ENCODE measurements at places on chromosomes 5 and 9.

GRCh38 chr9:135301271-135302263 is 178.0 kb upstream of the PPP1R26 start:
- no peak for DNase-seq

- no peak for DNase-seq
Measured at GRCh38 chr9:134189145-134189469, 24.7 kb upstream of the RNU6ATAC start.

DNA sequence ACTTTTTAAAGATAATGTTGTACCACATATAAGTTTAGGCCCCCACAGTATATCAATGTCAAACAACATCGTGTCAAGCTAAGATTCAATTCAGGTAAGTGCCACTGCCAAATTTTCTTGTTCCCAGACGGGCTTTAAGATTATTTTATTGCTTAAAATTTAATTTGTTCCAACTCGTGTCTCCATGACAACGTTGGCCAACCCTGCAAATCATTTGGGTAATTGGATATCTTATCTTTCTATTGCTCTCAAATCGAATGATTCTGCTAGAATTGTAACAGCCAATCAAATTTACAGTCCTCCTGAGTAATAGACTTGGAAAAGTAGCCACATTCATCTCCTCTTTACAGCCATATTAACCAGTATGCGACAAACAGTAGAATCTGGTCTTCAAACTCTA is 19.5 kb downstream of the TLE1 start:
- no peak for DNase-seq

DNA sequence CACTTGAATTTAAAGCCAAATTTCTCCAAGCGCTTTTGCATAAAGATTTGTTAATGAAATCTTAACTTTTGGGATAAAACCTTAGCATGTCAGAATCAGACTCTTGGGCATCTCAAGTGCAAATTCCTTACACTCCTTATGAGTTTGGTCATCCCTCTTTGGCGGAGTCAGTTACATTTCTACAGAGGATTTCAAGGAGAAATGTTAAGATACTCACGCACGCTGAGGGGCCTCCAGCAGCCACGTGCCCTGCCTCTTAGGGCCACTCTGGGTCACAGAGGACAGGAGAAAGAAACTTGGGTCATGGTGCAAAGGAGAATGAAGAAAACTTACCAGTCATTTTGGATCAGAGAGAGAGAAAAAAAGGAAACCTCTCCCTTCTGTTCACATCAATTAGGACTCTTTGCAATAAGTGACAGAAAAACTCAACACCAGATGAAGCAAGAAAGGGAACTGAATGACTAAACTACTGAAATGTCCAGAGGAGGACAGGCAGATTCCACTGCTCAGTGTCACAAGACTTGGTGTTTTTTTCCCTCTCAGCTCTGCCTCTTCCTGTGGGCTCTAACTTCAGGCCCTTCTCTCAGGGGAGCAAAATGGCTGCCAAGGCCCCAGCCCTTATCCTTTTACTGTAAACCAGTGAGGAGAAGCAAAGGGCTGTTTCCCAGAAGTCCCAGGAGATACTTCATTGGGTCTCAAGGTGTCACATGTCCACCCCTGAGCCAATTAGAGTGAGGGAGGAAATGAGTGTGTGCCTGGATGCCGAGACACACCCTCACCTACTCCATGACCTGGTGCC is 63.3 kb upstream of the NFIL3 start:
- no peak for DNase-seq

- no peak for DNase-seq
Measured at GRCh38 chr5:149417711-149418368, 38.7 kb upstream of the IL17B start.

- no peak for DNase-seq
Measured at GRCh38 chr9:75893106-75893505, 2.6 kb downstream of the PCSK5 start.

GRCh38 chr9:126893079-126893478 is 21.5 kb upstream of the RALGPS1 start:
- DNase-seq: no peak

- no peak for DNase-seq
Measured at GRCh38 chr5:11110128-11110527, 349.1 kb upstream of the DAP start.

DNA sequence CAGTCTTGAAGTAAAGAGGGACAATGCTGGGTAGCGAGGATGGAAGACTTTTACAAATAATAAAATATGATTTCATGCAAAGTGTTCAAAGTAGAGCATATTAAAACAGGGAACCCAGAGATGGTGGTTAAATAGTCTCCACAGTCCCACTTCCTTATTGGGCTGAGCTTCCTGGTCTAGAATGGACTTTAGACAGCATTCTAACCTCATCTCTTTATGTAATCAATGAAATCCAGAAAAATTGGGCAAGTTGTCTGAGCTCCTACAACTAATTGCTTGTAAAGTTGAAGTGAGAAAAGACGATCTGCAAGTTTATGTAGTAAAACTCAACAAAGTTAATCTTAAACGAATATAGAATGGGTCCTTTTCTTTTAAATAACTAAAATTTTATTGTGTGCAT is 328.9 kb downstream of the PJA2 start:
- DNase-seq: no peak

GRCh38 chr5:172502969-172503368 is 48.6 kb upstream of the SH3PXD2B start:
- peak; percentile 7 for DNase-seq

- no peak for DNase-seq
Measured at GRCh38 chr5:80067531-80068245, 32.5 kb downstream of the THBS4 start.

DNA sequence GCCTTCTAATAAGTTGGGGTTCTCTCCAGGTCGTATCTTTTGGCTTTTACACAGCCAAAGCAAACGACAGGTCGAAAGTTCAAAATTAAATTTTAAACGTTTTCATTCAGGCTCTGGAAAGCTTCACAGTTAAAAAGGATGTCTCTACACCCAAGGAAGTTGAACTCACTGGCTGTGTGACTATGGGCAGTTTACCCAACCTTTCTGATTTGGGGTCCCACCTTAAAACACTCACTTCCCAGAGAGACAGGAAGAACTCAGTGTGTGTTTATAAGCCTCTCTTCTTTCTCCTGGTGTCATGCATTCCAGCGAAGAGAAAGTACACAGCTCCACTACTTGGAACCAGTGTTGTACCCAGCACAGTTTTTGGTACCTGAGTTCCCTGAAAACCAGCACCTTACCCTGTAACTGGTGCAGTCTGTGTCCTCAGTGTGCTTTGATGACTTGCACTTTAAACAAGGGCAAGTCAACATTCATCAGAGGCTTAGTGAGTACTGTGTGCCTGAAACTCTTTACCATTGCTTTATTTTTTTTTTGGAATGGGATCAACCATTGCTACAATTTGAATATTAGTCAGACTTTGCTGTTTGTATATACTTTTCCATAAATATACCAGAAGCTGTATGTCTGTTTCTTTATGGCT is 1.7 kb downstream of the SRD5A1 start:
- DNase-seq: no peak

DNA sequence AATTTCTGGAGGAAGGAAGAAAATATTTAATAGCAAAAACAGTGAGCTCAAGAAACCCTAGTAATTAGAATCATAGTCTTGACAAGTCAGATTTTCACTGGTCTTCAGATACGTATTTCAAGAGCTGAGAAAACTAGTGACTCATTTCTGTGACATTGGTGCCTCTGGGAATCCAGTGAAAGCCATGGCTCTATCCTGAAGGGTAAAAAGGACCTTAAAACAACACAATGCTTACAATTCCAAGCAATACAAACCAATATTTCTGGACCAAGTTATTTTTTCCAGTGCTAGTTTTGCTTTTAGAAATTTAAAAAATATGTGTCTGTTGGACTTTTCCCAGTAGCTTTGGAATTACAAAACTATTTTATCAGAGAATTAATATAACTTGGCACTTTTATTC is 140.3 kb downstream of the LPAR1 start:
- no peak for DNase-seq

DNA sequence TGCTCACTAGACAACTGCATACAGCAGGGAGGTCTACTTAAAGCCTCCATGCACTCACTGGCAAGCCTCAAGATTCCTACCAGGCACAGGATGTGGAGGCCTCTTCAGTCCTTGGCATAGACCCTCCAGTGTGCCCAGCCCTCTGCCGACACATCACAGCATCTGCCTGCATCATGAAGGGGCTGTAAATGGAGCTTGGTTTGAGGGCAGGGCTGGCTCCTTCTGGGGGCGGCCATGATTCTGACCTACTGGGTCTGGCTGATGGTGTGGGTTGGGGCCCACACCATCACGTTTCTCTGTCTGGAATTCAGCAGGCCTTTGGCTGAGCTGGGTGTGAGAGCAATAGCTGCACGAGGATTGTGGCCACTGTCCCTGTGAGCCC is 84.9 kb upstream of the SHB start:
- no peak for DNase-seq

DNA sequence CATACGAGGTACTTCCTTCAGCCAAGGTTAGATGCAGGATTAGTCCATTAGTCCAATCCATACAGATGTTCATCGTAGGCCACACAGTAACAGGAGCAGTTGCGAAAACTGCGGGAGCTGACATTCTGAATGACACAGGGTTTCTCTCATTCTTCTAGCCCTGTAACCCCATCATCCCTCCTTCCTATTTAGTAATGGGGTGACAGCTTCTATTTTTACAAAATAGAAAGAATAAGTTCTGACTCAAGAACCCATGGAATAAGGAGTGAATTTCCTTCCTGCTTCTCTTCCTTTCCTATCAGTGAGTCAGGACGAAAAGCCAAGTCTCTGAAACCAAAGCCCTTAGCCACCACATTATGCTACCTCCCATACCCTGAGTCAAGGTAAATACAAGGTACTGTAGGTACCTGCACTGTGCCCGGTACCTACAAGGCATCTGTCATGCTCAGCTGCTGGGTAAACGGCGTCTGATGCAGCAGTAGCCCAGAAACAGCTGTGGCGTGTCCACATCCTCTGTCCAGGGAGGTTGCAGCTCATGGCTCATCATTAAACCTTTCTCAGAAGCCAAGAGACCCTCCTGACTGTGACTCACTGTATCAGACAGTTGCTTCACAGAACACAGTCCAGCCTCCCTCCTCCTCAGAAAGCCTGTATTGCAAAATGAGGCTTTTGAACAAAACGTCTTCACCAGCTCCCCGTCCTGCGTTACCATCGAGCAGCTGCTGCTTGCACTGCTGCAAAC is 84.2 kb downstream of the ESM1 start:
- no peak for DNase-seq

DNA sequence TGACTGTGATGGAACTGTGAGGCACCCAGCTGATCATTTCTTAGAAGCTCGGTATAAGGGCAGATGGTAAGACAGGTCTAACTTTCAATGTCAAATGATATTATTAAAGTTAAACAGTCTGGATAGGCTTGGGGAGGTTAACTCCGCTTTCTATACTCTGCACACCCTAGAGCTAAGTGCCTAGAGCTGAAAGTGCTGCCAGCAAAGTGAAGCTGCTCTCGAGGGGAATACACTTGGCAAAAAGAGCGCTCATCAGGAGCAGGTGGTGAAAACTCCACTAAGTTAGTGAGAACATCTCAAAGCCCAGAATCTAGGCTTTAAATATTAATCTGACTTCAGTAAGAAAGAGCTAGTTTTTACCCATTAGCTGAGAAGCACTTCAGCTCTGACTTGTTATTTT is 349.6 kb upstream of the SLC30A5 start:
- DNase-seq: no peak

DNA sequence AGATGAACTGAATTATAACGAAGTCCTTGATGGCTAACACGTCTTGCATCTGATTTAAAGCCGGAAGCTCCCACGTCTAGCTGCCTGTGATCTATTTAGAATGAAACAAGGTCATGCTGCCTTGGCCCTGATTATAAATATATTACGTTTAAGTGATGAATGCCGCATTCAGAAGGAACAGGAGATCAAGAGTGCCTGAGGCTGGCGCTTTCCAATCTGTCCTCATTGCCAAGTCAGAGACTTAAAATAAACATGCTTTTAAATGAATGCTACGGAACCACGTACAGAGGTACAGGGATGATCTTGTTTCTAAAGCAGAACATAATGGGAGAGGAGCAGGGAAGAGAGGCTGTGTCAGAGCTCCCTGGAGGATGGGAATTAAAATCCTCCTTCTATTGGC is 292.8 kb downstream of the TLE1 start:
- no peak for DNase-seq

DNA sequence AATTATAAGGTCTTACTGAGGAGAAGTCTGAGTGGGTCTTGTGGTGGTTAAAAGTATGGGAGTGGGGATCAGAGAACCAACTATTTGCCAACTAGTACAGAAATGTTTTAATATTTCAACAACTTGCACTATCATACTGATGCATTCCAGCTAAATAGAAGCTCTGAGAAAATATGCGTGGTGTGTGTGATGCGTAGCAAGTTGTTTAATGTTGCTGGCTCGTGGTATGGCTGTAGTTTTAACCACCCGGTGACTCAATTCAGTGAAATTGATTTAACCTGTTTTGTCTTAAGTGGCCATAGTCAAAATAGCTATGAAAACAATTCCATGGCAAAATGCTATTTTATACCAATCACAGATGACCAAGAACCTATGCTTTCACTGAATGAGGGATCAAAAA is 176.5 kb upstream of the SLC24A2 start:
- DNase-seq: no peak

DNA sequence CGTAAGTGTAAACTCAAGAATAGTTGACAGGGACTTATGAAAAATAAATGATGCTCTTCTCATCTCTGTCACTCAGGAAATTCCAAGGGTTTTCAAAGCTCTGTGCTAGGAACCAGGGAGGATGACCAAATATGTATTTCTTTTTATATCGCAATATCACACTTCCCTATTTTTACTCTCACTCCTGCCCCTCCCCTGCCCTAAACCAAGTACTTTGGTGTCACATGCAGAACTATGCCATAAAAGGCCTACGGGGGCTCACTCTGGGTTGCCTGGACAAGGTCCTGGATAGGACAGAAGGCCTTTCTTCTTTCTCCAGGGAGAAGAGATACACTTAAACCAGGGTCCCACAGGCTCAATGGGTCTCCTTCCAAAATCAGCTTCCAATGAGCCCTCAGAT is 8.3 kb upstream of the RETREG1 start:
- no peak for DNase-seq

DNA sequence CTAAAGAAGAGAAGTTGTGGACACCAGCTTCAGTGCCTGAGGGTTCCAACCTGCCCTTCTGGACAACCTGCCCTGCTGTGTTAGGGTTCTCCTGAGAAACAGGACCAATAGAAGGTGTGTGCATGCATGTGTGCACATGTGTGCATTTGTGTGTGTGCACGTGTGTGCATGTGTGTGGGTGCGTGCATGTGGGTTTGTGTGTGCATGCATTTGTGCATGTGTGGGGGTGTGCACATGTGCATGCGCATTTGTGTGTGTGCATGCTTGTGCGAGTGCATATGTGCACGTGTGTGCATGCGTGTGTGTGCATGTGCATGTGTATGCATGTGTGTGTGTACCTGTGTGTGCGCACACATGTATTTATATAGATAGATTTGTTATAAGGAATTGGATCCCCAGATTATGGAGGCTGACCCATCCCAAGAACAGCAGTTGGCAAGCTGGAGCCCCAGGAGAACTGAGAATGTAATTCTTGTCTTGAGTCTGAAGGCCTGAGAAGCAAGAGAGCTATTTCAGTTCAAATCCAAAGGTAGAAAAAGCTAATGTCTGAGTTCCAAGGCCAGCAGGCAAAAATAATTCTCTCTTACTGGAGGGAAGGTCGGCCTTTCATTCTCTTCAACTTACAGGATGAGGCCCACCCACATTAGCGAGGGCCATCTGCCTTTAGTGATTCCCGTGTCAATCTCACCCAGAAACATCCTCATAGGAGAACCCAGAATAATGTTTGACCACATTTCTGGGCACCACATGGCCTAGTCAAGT is 62.9 kb upstream of the SYNPO start:
- no peak for DNase-seq

All from activated T-cell treated with anti-CD3 and anti-CD28 coated beads, Interleukin-2, amount 50 U/mL, for 24 hours (primary cell).